Activated T-cell treated with anti-CD3 and anti-CD28 coated beads for 24 hours (primary cell): ENCODE measurements at places on chromosomes 6 and 20.

GRCh38 chr6:122472022-122472340 lies 374 bp upstream of the SERINC1 start:
- DNase-seq = no peak

- no peak for DNase-seq
These were observed 990 bp upstream of the TRAF3IP2 start for GRCh38 chr6:111606620-111607115.

- DNase-seq = no peak
These were observed 51.3 kb downstream of the PHF20 start for GRCh38 chr20:35823147-35823546.

- no peak for DNase-seq
These were observed at the start of gene COL9A1 for GRCh38 chr6:70303034-70303525. COL9A1 (minus strand) TSS chr6:70303084; CDS start chr6:70302924, 160 bp downstream.

GRCh38 chr20:34579191-34579978 lies 20.9 kb downstream of the MAP1LC3A start:
- DNase-seq = no peak

DNA sequence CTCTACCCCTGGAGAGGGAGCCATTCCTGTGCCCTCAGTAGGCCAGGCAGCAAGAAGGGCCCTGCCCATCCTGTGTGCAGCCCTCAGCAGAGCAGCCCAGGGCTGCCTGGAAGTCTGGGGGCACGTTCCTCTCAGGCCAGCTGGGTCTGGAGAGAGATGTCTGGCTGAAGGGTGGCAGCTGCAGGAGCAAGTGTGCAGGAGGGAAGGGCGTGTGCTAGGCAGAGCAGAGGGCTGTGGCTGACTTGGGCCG lies 62.7 kb downstream of the NOL4L start:
- no peak for DNase-seq
